H9 (cell line): ENCODE measurements at places on chromosomes 3 and 15.

DNA sequence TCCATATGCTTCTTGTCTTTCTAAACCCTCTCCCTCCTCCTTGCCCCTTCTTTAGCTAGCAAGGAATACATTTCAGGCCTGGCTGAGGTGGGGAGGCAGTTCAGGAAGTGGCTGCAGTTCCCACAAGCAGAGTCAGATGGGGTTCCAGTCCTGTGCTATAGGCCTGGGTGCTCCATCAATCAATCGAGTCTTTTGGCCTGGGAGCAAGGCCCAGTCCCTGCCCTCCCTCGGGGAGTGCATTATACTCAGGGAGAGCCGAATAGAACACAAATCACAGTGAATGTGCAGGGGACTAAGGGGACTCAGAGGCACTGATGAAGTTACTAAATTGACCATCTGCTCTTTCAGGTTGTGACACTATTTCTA lies 58.0 kb upstream of the HERC1 start:
- H3K27me3 ChIP-seq, result no peaks in the 10 kb centered on the region
- H3K4me1 ChIP-seq, result no peaks in the 10 kb centered on the region
- DNase-seq, result no peak
- no peak overlapping the region for H3K4me3 ChIP-seq
- no peak overlapping the region for H3K27ac ChIP-seq

GRCh38 chr3:174276826-174277225 lies 582.3 kb upstream of the NAALADL2 start:
- no peak for DNase-seq
- no peak overlapping the region for H3K27ac ChIP-seq
- H3K4me1 ChIP-seq, result no peaks in the 10 kb centered on the region; the same call in 1 of the 2 replicates
- H3K27me3 ChIP-seq, result no peaks in the 10 kb centered on the region
- H3K36me3 ChIP-seq, result peaks cover 9% of the 10 kb centered on the region; the same call in 1 of the 2 replicates

DNA sequence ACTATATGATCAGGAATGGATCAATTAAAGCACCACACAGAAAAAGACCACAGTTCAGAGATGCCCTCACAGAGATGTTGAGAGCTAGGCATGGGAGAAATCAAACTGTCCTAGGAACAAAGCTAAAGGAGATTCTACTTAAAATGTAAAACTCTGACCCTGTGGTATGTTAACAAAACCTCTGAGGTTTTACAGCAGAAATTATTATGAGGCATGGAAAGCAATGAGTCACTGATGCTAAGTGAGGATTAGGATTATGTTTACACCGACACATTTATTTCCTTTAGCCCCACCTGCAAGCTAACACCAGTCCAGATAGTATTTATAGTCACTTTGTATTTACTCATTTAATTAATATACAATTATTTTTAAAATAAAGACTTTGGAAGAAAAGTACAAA lies 1242.2 kb downstream of the OTOL1 start:
- no peaks in the 10 kb centered on the region for H3K27me3 ChIP-seq
- no peak overlapping the region for H3K4me3 ChIP-seq
- peaks cover 5% of the 10 kb centered on the region; the same call in 1 of the 2 replicates for H3K4me1 ChIP-seq
- no peak overlapping the region for H3K27ac ChIP-seq
- peaks cover 9% of the 10 kb centered on the region; the same call in 2 of the 3 replicates for H3K36me3 ChIP-seq

DNA sequence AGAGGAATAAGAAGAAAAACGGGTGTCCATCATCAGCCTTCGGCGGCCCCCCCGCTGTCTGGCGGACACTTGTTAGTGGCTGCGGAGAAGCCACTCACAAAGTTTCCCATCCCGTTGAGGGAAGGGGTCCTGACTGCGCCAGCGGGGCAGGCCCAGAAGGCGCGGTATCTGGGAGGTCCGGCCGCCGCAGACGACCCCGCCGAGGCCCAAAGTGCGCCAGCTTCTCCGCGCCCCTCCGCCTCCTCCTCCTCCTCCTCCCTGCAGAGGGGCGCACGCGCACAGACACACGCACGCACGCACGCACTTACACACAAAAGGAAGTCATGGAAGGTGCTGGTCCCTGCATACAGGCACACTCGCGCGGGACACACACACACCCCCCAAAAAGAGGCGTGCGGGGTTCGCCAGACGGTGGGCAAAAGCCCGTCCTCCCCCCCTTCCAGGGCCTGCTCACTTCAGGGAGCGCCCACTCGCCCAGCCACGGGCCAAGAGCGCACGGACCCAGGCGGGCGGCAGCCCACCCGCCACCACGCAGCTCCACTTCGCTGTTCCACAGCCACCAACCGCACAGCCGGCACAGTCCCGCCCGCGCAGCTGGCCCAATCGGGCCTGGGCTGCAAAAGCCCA lies 18.0 kb downstream of the ZNF148 start:
- no peak overlapping the region for H3K4me3 ChIP-seq
- no peaks in the 10 kb centered on the region for H3K4me1 ChIP-seq
- no peaks in the 10 kb centered on the region for H3K27me3 ChIP-seq
- DNase-seq, result peak; percentile 48
- no peaks in the 10 kb centered on the region for H3K36me3 ChIP-seq
- H3K27ac ChIP-seq, result no peak overlapping the region

- no peak overlapping the region for H3K4me3 ChIP-seq
- H3K27ac ChIP-seq, result no peak overlapping the region
- no peaks in the 10 kb centered on the region for H3K27me3 ChIP-seq
- H3K36me3 ChIP-seq, result peaks cover 10% of the 10 kb centered on the region
These were observed 49.7 kb downstream of the GNB4 start for GRCh38 chr3:179401561-179401960.

DNA sequence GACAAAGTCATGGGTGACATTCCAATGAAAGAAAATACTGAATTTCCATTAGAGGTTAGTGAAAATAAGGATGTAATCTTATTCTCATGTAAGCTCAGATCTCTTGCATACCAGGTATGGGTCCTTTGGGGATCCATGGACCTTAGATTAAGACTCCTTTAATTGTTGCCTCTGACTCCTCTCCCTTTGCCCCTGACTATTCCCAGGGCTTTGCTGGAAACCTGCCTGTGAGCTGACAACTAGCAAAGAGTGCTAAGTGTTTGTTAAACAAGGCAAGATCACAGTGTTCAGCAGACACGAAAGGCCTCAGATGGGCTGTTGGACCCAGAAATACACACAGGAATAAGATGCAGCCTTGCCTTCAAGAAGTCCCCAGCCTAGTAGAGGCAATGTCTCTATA lies 32.1 kb downstream of the ACKR2 start:
- H3K4me1 ChIP-seq, result peaks cover 3% of the 10 kb centered on the region; the same call in 1 of the 2 replicates
- no peak overlapping the region for H3K4me3 ChIP-seq
- H3K36me3 ChIP-seq, result no peaks in the 10 kb centered on the region

DNA sequence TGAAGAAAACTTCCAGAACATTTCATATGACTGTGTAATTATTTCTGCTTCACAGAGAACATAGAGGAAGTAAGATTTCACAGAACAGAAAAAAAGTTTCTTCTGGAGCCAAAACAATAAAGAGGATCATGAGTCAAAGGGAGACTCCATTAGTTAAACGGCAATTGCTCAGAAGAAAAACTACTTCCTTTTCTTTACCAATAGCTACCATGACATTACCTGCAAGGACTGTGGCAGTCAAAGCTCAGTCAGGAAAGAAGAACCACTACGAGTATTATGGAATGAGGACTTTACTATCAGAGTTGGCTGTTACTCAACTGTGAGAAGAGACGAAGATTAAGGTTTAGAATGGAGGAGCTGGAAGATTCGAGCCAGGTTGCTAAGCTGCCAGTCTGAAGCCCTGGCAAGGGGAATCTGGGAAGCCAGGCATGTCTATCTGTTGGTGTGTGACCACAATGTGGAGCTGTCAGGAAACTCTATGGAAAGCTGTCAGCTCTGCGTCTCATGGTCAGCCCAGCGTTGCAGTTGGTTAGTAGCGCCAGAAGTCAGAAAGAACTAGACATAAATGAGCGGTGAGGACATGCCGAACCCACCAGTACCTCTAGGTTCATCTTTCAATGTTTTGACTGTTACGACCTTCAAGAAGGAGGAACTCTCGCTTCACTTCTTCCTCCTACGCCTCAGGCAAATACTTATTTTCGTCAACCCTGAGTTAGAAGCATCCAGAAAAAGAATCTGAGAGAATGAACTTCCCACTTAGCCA lies 604.3 kb downstream of the FGF12 start:
- H3K27me3 ChIP-seq, result no peaks in the 10 kb centered on the region
- no peaks in the 10 kb centered on the region for H3K36me3 ChIP-seq
- no peak overlapping the region for H3K4me3 ChIP-seq
- H3K27ac ChIP-seq, result no peak overlapping the region
- no peak for DNase-seq
- H3K4me1 ChIP-seq, result no peaks in the 10 kb centered on the region

DNA sequence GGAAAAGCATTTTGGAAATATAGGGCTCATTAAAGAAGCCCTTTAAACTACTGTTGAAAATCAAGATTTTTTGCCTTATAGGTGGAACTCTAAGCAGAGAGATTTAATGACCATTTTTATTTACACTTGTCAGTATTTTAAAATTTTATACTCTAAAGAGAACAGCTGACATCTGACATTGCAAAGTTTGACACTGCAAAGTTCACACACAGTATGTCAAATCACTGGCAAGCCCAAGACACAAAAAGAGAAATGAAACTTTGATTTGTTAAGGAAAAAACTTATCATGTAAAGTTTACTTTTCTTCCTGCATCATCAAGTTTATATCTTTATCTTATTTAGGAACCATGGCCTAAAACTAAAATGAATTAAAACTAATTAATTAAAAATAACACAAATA lies 40.2 kb downstream of the DPH6 start:
- no peaks in the 10 kb centered on the region for H3K27me3 ChIP-seq
- H3K36me3 ChIP-seq, result no peaks in the 10 kb centered on the region
- H3K4me3 ChIP-seq, result no peak overlapping the region
- DNase-seq, result no peak
- no peak overlapping the region for H3K27ac ChIP-seq

GRCh38 chr3:34155108-34155507 lies 356.7 kb downstream of the PDCD6IP start:
- no peak overlapping the region for H3K27ac ChIP-seq
- no peak overlapping the region for H3K4me3 ChIP-seq
- H3K27me3 ChIP-seq, result no peaks in the 10 kb centered on the region
- H3K4me1 ChIP-seq, result no peaks in the 10 kb centered on the region; the same call in 1 of the 2 replicates

DNA sequence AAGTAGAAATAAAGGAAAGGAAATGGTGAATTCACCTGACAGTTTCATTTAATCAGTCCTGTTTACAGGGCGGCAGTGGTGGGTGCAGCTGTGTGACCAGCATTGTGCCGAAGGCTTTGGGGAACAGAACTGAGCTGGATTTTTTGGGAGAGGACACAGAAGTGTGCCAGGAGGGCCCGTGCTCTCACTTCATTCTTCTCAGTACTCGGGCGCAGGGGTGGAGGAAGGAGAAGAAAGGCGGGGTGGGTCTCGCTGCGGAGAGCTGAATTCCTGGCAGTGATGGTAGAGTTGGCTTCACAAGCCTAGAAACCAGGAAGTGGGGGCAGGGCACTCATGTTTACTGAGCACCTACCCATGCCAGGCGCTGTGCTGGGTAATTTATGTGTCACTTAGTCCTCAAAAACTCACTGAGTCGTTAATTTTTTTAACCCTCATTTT lies 64.6 kb downstream of the CRTC3 start:
- H3K36me3 ChIP-seq, result no peaks in the 10 kb centered on the region
- no peak for DNase-seq
- H3K4me1 ChIP-seq, result no peaks in the 10 kb centered on the region; the same call in 1 of the 2 replicates
- H3K27ac ChIP-seq, result no peak overlapping the region
- H3K4me3 ChIP-seq, result no peak overlapping the region

DNA sequence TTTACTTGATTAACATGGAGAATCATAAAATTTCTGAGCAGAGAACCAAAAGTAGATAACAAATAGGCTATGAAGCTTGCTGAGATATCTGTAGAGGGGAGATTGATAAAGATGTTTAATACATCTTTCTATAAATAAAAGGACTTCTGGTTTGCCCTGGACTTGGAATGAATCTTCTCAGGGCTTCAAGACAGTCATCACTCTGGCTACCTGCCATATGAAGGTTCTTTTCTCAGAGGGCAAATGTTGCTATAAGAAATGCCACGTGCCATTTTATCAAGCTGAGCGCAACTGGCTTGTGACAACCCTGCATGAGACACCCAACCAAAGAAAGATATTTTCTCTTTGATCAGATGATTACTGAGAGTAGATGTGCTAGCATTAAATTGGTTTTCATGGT lies 192.5 kb downstream of the WNT5A start:
- no peak overlapping the region for H3K27ac ChIP-seq
- H3K36me3 ChIP-seq, result no peaks in the 10 kb centered on the region
- no peaks in the 10 kb centered on the region for H3K4me1 ChIP-seq
- H3K4me3 ChIP-seq, result no peak overlapping the region
- H3K27me3 ChIP-seq, result no peaks in the 10 kb centered on the region
- DNase-seq, result no peak

DNA sequence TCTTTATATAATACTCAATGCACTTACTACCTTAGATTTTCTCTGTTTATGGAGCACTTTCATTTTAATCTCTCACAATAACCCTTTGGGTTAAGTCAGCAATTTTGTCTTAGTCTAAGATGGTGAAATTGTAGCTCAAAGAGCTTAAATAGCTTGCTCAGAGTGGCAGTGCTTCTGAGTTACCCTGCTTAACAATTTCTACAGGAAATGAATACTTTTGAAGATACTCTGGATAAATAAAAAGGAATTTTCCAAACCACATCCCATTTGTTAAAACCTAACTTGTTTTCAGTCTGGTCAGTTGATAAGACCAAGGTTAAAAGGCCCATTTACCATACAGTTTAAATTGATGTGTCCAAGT lies 37.2 kb downstream of the HMG20A start:
- H3K4me3 ChIP-seq, result no peak overlapping the region
- H3K4me1 ChIP-seq, result no peaks in the 10 kb centered on the region; the same call in 1 of the 2 replicates
- no peak for DNase-seq
- no peaks in the 10 kb centered on the region for H3K27me3 ChIP-seq
- no peak overlapping the region for H3K27ac ChIP-seq

DNA sequence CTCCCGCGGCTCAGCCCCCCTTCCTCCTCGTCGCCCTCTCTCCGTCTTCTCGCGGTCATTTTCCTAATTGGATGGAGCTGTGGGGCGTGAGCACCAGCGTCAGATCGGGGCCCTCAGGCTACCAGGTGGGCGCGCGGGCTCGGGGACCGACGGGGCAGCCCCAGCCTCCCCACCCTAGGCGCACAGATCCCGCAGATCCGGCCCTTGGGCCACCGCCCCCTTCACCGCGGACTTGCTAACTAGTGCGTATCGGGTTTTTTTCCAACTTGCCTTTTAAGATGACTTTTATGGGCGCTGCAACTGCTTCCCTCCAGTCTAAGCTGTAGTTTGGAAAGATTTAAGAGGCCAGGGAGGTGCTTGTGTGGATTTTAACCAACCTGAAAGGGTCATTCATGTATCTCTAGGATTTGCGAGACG lies 1.3 kb downstream of the ZNF710 start:
- H3K36me3 ChIP-seq, result peaks cover 4% of the 10 kb centered on the region
- no peak overlapping the region for H3K27ac ChIP-seq
- peak; percentile 61 for DNase-seq
- no peaks in the 10 kb centered on the region; the same call in 1 of the 2 replicates for H3K27me3 ChIP-seq
- H3K4me1 ChIP-seq, result peaks cover 6% of the 10 kb centered on the region; the same call in 1 of the 2 replicates

GRCh38 chr3:42601896-42602581 lies 1.6 kb downstream of the NKTR start:
- no peak overlapping the region for H3K27ac ChIP-seq
- no peak for DNase-seq
- no peaks in the 10 kb centered on the region for H3K27me3 ChIP-seq
- H3K4me1 ChIP-seq, result no peaks in the 10 kb centered on the region

GRCh38 chr3:64053581-64053980 lies 30.3 kb upstream of the PSMD6 start:
- no peaks in the 10 kb centered on the region for H3K36me3 ChIP-seq
- no peaks in the 10 kb centered on the region for H3K27me3 ChIP-seq
- H3K4me1 ChIP-seq, result peaks cover 7% of the 10 kb centered on the region; the same call in 1 of the 2 replicates
- H3K27ac ChIP-seq, result no peak overlapping the region
- no peak overlapping the region for H3K4me3 ChIP-seq

- no peaks in the 10 kb centered on the region; the same call in 1 of the 2 replicates for H3K4me1 ChIP-seq
- H3K27me3 ChIP-seq, result no peaks in the 10 kb centered on the region
- no peak overlapping the region for H3K4me3 ChIP-seq
- no peak overlapping the region for H3K27ac ChIP-seq
- H3K36me3 ChIP-seq, result no peaks in the 10 kb centered on the region
- DNase-seq, result no peak
These were observed 294.0 kb downstream of the RORA start for GRCh38 chr15:60935130-60935529.
